Pons (tissue), 1 donor: ENCODE measurements at places on chromosomes 2 and 18.

GRCh38 chr2:205166745-205167144, 515.6 kb upstream of the NRP2 start:
- DNase-seq, result no peak

DNA sequence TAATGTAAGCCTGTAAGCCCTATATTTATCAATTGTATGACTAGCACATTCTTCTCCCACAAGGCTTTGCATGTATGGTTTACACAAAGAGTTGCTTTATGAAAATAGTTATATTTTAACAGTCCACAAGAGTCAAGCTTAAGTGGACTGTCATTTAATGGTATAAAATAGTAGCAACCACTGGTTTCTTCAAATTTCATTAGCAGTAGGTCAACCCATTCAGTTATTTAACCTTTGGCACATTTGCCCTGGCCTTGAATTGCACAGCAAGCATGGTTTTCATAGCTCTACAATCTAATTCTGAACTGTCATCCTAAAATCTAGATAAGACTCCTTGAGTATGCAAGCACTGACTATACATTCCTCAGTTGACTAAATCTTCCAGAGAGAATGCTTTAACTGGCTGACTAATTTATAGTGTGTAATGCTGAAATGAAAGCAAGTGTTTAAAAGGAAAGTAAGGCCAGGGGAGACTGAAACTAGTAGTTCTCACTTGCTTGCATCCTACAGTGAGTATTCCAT, 1.8 kb downstream of the DPP4 start:
- DNase-seq, result no peak

GRCh38 chr2:19745318-19746136, 156.3 kb downstream of the TTC32 start:
- DNase-seq, result no peak

GRCh38 chr2:196249171-196249570, 77.8 kb upstream of the STK17B start:
- no peak for DNase-seq

- no peak for DNase-seq
Observed at GRCh38 chr18:25873833-25874232, 216.6 kb downstream of the SS18 start.

- DNase-seq, result no peak
Observed at GRCh38 chr18:10856132-10856531, 293.2 kb downstream of the PIEZO2 start.

DNA sequence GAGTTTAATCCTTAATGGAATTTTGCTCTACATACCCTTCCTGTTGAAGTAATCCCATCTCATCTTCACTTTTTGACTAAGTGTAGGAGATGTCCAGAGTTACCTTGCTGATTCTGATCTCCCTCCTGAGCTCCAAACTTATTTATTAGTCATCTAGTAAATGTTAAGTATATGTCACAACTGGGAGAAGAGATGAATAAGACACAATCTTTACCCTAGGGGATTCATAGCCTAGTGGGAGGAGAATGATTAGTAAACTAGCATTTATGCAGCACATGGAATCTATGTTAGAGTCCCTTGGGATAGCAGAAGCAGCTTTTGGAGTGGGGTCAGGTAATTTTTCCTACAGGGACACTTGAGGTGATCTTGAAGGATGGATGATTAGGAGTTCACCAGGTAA, 20.7 kb downstream of the ACVR2A start:
- DNase-seq, result no peak

- no peak for DNase-seq
Observed at GRCh38 chr18:48472610-48473009, 63.4 kb upstream of the ZBTB7C start.

DNA sequence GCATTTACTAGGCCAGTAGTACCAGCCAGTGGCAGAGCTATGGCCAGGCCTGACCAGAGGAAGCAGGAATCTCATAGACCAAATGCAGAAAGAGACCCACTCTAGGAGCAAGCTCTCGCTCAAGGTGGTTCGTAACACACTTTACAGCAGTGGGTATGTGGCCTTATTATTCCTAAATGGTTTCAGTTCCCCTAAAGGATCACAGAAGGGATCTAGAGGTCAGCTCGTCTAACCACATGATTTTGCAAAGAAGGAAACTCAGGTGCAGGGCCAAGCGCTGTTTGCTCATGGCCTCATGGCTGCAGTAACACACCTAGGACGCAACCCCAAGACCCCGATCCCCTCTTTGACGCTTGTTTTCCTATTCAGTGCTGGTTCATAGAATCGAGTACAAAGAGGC, 65.5 kb upstream of the ATG16L1 start:
- DNase-seq, result peak; percentile 15

DNA sequence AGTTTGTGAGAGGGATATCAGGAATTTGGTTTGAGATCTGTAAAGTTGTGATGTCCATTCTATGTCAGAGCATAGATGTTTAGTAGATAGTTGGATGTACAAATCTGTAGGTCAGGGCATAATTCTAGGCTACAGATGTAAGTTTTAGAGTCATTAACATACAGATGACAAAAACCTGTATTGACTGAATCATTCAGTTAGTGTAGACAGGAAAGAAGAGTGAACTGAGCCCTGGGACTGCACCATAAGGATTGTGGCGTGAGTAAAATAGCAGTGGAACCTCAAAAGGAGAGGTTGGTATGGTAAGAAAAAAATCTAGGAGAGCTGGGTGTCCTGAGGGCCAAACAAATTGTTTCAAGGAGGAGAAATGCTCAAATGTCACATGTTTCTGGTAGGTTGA, 73.1 kb upstream of the RPRM start:
- DNase-seq, result no peak
